ENCODE measurements at places on chromosomes 16 and 17.
A peak's percentile ranks its signal among the peaks of the same experiment; 100 is the strongest.

DNA sequence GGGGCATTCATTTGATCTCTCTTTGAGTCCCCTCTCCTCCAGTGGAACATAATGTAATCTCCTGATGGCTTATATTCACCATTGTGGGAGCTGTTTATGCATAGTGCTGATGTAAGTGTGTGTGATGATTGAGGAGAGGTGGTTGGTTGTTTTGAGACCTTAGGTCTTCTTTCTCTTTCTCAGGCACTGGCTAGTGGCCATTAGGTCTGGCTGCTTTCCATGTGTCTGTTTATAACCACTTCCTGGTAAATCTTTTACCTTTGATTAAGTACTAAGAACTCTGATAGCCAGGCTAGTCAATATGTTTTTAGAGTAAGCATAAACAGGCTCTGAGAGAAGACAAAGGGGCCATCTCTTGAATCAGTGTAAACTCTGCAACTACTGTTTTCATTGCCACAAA, 27.9 kb downstream of the VAT1L start:
- DNase-seq = no peak

DNA sequence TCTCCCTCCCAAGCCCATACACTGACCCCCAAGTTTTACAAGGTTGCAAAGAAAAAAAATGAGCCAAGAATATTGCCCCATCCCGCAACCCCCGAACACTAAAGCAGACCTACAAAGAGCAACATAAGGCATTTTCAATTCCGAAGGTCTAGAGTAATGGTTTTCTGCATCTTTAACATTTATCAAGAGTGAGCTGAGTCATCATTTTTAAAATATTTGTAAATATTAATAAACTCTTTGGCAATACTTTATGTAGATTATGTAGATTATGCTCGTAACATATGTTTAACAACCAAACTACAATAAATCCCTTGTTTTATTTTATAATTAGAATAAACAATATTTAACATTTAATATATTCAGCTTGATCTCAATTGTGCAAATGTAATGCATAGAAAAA, 1.4 kb downstream of the ZNF624 start:
- no peak for DNase-seq

DNA sequence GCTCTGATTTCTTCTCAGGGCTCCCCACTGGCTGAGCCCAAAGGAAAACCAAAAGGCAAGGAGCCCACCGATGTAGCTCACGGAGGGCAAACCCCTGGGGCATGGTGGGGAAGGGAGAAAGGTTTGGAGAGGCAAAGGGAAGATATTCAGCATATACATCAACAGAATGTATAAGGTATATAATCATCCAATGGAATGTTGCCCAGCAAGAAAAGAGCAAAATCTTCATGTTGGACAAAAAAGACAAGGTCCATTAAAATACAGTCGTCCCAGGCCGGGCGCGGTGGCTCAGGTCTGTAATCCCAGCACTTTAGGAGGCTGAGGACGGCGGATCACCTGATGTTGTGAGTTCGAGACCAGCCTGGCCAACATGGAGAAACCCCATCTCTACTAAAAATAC, 1.6 kb downstream of the CPPED1 start:
- DNase-seq = no peak

- no peak for DNase-seq
These were observed 968 bp downstream of the RIPOR1 start for GRCh38 chr16:67529582-67530012.

GRCh38 chr17:4806777-4807604, at the start of gene PLD2:
Gene PLD2 (plus strand): TSS chr17:4807152. CDS start chr17:4807773, 621 bp downstream.
- peak; percentile 92 for DNase-seq

GRCh38 chr16:28597692-28598261, 927 bp upstream of the SULT1A2 start:
- no peak for DNase-seq
